ENCODE measurements at places on chromosomes 5 and 9.

DNA sequence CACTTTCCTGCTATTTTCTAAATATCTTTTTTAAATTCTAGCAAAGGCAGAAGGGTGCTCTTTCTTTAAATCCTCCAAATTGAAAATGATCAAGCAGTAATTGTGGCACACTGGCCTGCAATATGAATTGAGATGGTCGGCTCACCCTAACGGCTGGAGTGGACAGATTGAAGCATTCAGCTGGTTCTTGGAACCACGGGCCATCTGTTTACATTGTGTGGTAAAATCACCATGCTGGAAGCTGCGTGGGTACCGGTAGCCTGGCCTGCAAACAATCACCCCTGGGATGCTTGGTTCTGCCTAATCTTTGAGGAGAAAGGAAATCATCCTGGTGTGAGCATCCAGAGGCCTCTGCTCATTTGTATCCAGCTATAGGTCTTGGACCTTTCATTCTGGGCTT, 289.3 kb downstream of the ZNF608 start:
- no peak for DNase-seq

GRCh38 chr5:52875827-52876226, 88.1 kb downstream of the ITGA1 start:
- DNase-seq: no peak

DNA sequence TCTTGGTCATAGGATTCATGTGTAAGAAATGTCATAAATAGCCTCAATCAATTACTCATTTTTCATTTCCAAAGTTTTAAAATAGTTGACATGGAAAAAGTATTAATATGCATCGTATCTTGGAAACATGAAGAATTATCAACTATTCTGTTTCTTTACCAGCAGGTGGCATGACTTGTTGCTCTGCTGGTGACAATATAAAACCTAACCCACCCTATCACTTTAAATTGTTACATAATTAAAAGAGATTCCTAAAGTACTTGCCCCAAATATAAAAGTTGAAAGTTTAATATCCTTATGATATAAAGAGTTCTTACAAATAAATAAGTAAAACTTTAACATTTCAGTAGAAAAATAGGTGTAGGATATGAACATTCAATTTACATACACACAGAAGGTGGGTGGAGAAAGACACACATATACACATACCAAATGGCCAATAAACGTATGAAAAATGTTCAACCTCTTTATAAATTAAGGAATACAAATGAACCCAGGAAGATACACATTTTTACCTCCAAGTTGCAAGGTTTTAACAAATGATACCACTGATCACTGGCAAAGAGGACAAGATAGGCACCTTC, 30.6 kb downstream of the MAP1B start:
- no peak for DNase-seq

GRCh38 chr5:138243794-138244193, 30.6 kb downstream of the GFRA3 start:
- DNase-seq: no peak

GRCh38 chr5:157530226-157530972, 45.2 kb downstream of the ADAM19 start:
- DNase-seq: no peak

GRCh38 chr5:34550964-34551363, 105.2 kb upstream of the RAI14 start:
- DNase-seq: no peak

DNA sequence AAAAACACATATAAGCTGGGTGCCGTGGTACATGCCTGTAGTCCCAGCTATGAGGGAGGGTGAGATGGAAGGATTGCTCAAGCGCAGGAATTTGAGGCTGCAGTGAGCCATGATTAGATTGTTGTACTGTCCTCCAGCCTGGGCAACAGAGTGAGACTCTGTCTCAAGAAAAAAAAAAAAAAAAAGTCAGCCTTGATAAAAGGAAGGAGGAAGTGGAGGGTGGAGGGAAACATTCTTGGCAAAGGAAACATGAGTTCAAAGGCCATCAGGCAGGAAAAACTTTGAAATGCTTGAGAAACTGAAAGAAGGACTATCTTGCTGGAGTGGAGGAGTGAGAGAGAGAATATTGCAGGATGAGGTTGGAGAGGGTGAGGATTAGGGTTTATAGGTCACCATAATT, 18.3 kb upstream of the ANKHD1 start:
- DNase-seq: no peak

DNA sequence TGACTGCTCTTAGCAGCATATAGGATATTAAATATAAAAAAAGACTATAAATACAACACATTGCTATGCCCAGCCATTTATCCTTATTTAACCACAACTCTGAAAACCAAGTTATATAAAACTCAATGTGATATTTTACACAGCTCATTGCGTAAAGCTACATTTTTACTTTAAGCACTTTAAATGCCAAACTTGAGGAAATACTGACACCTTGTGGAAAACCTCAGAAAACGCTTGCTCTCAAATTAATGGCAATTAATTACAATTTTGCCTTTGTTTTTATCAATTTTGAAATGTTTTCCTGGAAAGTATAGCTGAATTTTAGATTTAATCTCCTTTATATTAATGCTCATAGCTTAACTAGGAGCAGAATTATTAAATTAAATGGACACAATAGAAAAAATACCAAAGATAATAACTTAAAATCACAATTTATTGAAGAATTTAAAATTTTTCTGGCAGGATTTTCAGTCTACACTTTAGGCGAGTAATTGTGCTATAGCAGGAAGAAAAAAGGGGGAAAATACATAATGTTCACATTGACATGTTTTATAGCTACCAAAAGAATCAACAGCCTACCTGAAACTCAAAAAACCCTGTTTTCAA, 25.2 kb upstream of the PLAC8L1 start:
- DNase-seq: no peak

GRCh38 chr9:127896395-127897192, 2.8 kb downstream of the ST6GALNAC6 start:
- DNase-seq: no peak

All from right forelimb (tissue), 1 donor.